ENCODE measurements at places on chromosomes 11 and 22.

DNA sequence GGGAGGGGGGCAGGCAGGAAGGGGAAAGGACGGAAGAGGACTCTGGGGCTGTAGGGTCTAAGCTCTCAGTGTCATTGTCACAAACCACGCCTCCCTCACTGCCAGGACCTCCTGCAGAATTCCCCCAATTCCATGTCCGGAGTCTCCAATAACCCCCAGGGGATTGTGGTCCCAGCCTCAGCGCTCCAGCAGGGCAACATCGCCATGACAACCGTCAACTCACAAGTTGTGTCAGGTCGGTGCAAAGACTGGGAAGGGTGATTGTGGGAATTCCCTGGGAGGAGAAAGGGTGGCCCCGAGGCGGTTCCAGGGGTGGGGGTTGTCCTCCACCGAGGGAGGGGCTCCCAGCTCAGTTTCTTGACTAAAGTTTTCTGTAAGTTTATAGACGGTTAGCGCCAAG lies 86.0 kb downstream of the FEZ1 start:
- DNase-seq, result no peak

DNA sequence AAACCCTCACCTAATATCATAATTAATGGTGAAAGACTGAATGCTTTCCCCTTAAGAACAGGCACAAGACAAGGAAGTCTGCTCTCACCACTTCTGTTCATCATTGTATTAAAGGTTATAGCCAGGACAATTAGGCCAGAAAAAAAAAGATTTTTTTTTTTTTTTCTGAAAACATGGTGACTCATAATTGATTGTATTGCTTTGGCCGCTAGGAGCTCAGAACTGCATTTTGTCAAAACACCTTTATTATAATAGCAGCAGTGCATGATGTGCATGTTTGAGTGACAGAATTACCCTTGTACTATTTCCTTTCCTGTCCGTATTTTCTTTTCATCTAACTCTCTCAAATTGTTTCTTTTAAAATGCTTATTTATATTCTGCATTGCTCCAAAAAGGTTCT lies 98.1 kb downstream of the RNF169 start:
- DNase-seq, result no peak

- no peak for DNase-seq
Measured at GRCh38 chr11:75503531-75504099, 22.1 kb downstream of the GDPD5 start.

GRCh38 chr11:120144501-120144900 lies 6.6 kb upstream of the TRIM29 start:
- DNase-seq, result no peak

GRCh38 chr11:122779047-122779629 lies 59.2 kb upstream of the CRTAM start:
- no peak for DNase-seq

DNA sequence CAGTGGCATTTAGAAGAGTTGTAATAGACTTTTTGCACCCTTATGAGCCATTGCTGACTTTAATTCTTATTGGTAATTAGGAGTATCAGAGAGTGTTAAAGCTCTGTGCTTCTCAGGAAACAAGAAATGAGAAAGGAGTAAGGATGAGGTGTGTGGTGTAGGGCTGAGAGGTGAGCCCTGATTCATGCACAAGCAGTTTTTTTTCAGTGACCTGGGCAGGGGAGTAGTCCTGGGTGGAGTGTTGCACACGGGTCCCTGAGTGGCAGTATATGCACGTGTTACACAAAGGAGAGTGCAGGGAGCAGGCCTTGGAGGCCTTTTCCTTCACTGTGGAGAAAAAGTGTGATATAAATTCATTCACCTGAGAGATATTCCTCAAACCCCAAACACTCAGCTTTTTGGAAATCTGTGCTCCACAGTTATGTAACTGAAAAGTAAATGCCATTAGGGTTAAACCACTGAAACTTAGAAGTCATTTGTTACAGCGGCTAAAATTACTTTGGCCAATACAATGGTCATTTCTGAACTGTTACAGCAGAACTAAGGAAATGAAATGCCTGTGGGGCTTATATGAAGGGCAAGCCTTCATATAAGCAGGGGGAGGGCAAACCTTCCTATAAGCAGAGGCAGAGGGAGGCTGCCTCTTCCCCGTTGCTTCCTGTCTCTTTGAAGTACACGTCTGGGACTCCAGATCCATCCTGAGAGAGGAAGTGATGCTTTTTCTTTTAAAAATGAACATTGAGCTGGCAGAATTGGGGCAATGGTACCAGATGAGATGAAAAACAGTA lies 62.6 kb upstream of the OLFML1 start:
- DNase-seq, result no peak

DNA sequence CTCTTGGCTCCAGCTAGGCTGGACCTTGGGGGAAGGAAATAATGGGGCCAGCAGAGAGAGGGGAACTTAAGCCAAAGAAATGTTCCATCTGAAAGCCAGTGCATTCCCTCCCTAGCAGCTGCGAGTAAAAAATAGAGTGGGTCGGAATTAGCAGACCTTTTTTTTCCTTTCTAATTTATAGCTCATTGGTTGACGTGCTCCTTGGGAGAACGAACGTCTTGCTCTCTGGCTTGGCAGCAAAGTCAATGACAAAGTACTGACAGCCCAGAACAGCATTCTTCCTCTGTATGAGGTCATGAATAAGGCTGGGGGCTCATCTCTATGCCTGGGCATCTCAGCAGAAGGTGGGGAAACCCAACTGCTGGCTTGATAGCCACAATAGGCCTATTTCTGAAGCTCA lies 65.0 kb downstream of the SEZ6L start:
- DNase-seq, result no peak

DNA sequence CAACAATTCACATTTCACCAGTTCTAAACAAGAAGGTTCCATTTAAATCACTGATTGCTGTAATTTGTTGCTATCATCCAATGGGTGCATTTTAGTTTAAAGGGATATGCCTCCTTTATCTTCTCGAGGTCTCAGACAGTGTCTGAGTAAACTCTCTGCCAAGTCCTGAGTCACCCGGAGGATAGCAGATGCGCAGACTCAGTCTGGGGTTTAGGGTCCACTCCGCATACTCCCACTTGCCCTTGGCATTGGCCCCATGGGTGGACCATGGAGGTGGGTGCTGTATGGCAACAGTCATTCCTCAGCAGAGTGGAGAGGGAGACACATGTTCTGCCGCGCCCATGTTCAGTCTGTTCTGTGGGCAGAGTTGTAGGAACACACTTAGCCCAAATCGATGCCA lies 65.4 kb upstream of the CRTAM start:
- no peak for DNase-seq

GRCh38 chr11:118001494-118001971 lies 15.3 kb downstream of the IL10RA start:
- DNase-seq, result no peak

Measured in stimulated activated CD8-positive, alpha-beta memory T cell treated with anti-CD3 and anti-CD28 coated beads, Interleukin-2, amount 100 ng/mL, for 48 hours (primary cell).